ENCODE measurements at places on chromosomes 2 and 18.
A peak's percentile ranks its signal among the peaks of the same experiment; 100 is the strongest.

- no peak for DNase-seq
These were observed 69.5 kb upstream of the TGIF1 start for GRCh38 chr18:3380384-3380961.

- no peak for DNase-seq
These were observed 80.9 kb downstream of the ASAP2 start for GRCh38 chr2:9287400-9288045.

DNA sequence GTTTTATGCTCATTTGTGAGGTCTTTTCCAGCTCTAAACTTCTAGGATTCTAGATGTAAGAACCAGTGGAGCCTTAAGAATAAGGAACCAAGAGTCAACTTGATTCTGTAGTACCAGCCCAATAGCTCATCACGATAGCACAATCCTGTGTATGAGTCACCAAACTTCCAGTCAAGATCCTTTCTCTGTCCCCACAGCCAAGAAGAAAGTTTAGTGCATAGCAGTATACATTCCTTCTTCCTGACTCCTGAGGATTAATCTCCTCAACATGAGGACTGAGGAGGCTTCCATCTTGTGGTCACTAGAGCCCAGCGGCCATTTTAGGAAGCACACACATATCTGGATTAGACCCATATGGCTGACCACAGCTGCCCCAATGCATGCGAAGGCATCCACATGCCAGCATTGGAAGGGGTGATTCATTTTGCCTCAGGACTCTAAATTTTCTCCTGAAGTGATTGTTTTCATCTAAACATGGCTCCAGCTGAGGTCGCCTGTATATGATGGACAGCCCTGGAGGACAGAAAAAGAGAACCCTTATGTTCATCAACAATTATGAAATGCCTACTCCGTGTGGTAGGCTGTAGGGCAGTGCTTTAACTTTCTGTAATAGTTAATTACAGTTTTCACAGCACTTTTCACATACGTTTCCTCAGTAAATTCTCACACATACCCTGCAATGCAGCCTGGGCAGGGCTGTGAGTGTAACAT lies 53.5 kb downstream of the RASGRP3 start:
- no peak for DNase-seq

GRCh38 chr18:2916184-2916583 lies 69.4 kb downstream of the EMILIN2 start:
- DNase-seq: no peak

- DNase-seq: peak; percentile 1
These were observed 20.7 kb upstream of the ALLC start for GRCh38 chr2:3637311-3637675.

GRCh38 chr2:55019526-55020258 lies 30.6 kb downstream of the RTN4 start:
- DNase-seq: no peak

DNA sequence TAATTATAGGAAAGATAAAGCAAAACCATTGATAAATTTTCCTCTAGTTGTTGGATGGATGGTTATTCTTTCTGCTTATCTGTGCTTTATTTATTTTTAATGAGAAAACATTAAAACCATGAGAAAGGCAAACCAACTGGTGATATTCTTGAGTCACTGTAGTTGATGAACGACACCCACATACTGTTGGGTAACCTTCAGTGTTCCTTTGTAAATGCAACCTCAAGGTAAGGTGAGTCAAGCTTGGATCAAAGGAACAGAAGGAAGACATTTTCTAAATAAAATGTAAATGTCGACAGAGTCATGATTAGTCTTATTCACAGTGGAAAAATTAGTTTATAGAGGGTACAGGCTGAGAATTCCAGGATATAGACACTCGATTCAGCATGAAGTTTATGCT lies 12.7 kb downstream of the ABCB11 start:
- DNase-seq: no peak

GRCh38 chr2:45867349-45867748 lies 215.9 kb downstream of the PRKCE start:
- DNase-seq: no peak

DNA sequence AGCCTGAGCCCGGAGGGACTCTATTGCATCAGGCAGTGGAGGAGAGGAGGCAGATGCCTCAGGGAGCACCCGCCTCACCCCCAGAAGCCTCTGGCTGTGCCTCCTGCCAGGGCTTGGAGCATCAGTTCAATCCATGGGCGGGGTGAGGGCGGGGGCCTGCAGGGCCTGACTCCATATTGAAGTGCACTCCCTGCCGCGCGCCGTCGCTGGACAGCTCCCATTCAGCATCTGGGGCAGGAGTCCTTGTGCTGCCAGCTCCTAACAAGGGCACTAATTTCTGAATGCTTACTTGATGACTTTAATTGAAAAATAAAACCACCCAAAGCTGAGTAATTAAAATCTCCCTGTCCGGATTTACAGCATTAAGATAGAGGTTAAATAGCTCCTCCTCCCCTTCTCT lies 23.8 kb downstream of the C1QL2 start:
- no peak for DNase-seq

- DNase-seq: no peak
These were observed 78.8 kb upstream of the IGFBP5 start for GRCh38 chr2:216774180-216774579.

- DNase-seq: no peak
These were observed 264.0 kb downstream of the LRATD1 start for GRCh38 chr2:14896330-14897030.

DNA sequence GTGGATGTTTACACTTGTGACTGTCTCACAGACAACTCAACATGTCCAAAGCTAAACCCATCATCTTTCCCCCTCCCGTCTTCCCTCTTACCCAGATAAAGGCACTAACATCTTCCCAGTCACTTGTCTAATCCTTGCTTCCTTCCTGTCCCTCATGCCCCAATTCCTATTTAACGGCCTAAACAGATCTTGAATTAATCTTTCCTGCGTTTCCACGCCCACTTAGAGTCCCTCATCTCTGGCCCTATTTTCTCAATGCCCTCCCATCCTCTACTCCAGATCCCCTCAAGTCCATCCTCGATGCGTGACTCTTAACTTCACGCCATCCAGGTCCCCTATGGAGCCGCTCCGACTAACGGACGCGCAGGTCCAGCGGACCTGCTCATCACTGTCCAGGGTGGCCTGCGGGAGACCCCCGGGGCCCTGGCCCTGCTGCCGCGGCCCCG lies 682 bp upstream of the SCLY start:
- no peak for DNase-seq

- no peak for DNase-seq
These were observed 140.1 kb downstream of the MAIP1 start for GRCh38 chr2:200095436-200095835.

DNA sequence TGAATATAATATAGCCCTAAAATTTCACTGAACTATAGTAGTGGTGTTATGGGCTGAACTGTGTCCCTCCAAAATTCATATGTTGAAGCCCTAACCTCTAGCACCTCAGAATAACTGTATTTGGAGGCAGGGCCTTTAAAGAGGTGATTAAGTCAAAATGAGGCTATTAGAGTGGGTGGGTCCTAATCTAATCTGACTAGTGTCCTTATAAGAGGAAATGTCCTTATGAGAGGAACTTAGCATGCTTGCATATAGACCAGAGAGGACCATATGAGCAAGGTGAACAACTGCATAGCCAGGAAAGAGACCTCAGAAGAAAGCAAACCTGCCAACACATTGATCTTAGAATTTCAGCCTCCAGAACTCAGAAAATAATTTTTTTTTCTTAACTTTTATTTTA lies 238.4 kb downstream of the ZEB2 start:
- no peak for DNase-seq

GRCh38 chr2:173693044-173693589 lies 272.1 kb downstream of the SP3 start:
- no peak for DNase-seq

DNA sequence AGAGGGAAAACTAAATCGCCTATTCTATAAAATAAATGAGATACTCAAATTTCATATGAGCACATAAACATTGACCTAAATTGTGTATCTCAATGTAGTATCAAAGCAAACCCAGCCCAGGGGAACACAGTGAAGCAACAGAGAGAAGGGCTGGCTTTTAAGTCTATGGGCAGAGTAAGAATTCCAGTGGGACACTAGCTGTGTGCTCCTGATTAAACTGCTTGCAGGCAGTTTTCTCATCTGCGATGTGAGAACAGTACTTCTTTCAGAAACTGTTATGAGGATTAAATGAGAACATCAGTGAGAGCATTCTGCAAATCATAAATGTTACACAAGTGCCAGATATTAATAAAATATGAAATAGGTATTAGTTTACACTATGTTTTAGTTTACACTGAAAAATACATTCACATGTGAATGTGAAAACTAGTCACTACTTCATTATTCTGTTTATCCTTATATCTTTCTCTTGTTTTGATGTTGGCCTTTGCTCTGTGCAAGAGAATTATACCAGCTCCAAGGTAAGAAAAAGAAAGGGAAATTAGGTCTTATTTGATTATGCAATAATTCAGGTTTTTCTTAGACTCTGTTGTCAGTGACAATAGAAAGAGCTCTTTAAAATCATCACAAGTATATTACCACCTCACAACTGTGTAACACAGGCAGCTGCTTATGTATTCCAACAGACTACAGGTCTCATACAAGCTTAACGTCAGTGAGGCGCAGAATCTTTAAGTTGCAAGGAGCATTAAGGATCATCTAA lies 47.5 kb downstream of the GAREM1 start:
- no peak for DNase-seq

DNA sequence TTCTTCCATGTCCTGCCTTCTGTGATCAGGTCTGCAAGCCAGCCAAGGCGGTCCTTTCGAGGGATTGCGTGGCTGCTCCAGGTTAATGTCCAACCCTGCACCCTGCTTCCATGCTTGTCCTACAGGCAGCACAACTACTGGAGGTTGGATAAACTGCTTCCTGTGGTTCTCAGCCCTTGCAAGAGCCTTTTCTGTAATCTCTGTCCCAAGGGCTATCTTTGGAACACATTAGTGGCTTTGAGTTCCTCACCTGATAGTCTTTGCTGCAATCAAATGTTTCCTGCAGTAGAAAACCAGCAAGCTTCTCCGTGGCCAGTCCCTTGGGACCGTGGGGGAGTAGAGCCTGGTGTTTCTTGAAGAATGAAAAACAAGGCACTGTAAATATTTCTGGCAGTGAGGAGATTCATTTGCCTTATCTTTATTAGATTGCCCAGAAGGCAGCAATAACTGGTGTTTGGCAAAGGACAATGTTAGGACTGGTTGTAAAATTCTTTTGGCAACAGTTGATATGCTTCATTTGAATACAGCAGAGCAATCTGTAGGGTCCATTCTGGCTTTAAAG lies 214.4 kb downstream of the FHOD3 start:
- DNase-seq: no peak

GRCh38 chr18:11269257-11269656 lies 119.9 kb upstream of the PIEZO2 start:
- DNase-seq: no peak

- DNase-seq: no peak
These were observed 131.5 kb upstream of the MEIS1 start for GRCh38 chr2:66303471-66303870.

DNA sequence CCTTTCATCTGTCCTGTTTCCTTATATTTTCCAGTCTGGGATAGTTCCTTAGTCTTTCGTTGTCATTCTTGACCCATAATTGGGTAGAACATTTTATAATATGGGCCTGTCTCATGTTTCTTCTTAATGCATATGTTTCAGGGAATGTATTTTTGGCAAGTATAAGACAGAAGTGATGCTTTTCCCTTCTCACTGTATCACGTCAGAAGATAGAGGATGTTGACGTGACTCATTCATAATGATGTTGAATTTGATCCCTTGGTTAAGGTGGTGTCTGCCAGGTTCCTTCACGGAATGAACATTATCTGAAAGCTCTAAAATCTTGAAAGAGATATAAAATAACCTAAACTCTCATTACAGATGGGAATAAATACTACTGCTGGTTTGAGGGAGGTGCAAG lies 18.8 kb downstream of the CDH7 start:
- no peak for DNase-seq

- no peak for DNase-seq
These were observed 70.4 kb upstream of the CYP1B1 start for GRCh38 chr2:38146275-38146906.

GRCh38 chr2:231228223-231228622 lies 29.8 kb downstream of the ARMC9 start:
- DNase-seq: no peak

- DNase-seq: no peak
These were observed 30.7 kb downstream of the INO80C start for GRCh38 chr18:35466815-35467623.

- DNase-seq: no peak
These were observed 49.9 kb downstream of the KLF7 start for GRCh38 chr2:207115715-207116364.

- no peak for DNase-seq
These were observed 96.0 kb downstream of the RHOB start for GRCh38 chr2:20542746-20543468.

GRCh38 chr2:42795841-42796301 lies 3.5 kb upstream of the HAAO start:
- DNase-seq: no peak

DNA sequence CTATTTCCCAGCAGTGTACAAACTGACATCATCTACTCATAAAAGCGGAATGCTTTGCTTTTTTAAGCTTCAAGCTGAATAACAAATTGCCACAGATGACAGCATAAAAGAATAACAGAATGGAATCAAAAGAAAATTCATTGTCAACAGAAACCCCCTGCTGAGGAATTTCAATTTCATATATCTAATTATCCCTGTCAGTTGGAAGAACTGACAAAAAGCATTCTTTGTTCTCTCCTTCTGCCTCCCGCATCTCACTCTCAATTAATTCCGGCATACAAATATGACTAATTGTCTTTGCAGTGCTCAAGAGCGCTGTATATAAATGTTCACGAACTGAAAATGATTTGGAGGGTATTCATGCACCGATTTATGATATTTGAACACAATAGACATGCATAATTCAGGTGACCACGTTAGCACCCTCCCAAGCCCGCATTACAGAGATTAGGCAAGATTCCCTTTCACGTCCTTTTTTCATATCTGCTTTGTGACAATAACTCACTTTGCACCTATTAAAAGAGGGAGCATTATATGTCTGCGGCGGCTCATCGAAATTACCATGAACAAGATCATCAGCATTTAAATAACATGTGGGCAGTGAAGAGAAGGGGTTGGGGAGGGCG lies 277.7 kb upstream of the SALL3 start:
- DNase-seq: no peak

DNA sequence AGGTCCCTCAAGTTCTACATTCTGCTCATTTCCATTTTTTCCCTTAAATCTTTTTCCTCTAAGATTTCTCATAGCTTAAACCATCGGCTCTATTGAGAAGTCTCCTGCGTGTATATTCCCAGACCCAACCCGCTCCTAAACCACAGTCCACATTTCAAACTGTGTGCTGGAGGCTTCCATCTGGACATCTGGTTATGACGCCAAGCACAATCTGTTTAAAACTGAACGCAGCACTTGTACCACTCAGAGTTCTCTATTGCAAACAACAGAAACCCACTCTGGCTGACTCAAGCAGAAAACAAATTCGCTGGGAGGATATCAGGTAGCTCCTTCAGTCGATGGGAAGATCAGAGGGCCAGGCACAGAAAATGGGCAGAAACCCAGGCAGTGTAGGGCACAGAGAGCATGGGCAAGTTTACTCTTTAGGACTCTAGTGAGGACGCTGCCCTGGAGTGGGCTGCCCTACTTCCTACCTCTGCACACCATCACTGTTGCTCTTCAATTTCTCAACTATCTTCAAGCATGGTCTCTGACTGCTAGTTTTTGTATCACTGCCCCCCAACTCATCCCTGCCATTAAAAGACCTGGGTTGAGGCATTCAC lies 5.6 kb upstream of the EML4 start:
- DNase-seq: no peak

- no peak for DNase-seq
These were observed 57.3 kb upstream of the C2orf15 start for GRCh38 chr2:99084256-99084655.

- no peak for DNase-seq
These were observed 95.7 kb upstream of the DLX2 start for GRCh38 chr2:172198361-172198760.

Measured in pancreas (tissue), 10 donors.